ENCODE measurements at places on chromosomes 16 and 17. TPM values are rescaled to one million over a fixed set of nuclear protein-coding genes. Genes with fewer than 3 reads are reported as not detected.

DNA sequence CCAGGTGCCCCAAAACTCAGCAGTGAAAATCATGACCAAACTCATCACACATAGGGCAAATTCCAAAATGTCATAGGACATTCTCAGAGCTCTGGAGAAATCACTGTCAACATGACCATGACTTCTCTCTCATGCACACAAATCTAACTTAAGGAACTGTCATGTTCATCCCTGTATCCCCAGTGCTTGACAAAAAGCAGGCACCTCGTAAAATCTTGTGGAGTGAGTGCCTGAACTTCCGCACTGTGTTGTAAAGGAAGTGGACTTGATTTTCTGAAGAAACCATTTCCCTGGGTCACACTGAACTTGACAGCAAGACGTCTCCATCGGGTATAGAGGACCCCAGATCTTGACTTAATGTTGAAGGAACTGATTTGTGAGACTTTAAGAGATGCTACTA lies 2.8 kb downstream of the KRT37 start:
- H3K27me3 ChIP-seq, result peaks cover 2% of the 10 kb centered on the region
- no peak overlapping the region for H3K4me3 ChIP-seq
- no peaks in the 10 kb centered on the region for H3K36me3 ChIP-seq

GRCh38 chr16:11640987-11641817 lies 27.1 kb upstream of the SNN start:
- H3K27ac ChIP-seq, result peak overlapping the region; percentile 97
- H3K4me1 ChIP-seq, result peaks cover 15% of the 10 kb centered on the region
- no peak overlapping the region for H3K4me3 ChIP-seq
- H3K36me3 ChIP-seq, result no peaks in the 10 kb centered on the region
- peak; percentile 87 for DNase-seq

Gene KCNJ16
- not detected for total RNA-seq

Gene BRIP1
- total RNA-seq, result 4.0 TPM

GRCh38 chr16:81621496-81621895 lies 157.6 kb upstream of the PLCG2 start:
- no peaks in the 10 kb centered on the region for H3K36me3 ChIP-seq
- H3K27me3 ChIP-seq, result no peaks in the 10 kb centered on the region
- H3K4me3 ChIP-seq, result no peak overlapping the region

Gene SPATA32
- total RNA-seq, result not detected

GRCh38 chr17:39164675-39165143 lies 1.3 kb downstream of the ARL5C start:
- DNase-seq, result peak; percentile 94
- H3K27ac ChIP-seq, result no peak overlapping the region
- peaks cover 14% of the 10 kb centered on the region for H3K27me3 ChIP-seq
- peak overlapping the region; percentile 18 for H3K4me3 ChIP-seq
- H3K36me3 ChIP-seq, result no peaks in the 10 kb centered on the region
- no peaks in the 10 kb centered on the region for H3K4me1 ChIP-seq

GRCh38 chr17:50943575-50943933 lies 77.4 kb upstream of the TOB1 start:
- no peak for DNase-seq
- no peak overlapping the region for H3K27ac ChIP-seq
- no peaks in the 10 kb centered on the region for H3K27me3 ChIP-seq
- no peak overlapping the region for H3K4me3 ChIP-seq
- no peaks in the 10 kb centered on the region for H3K36me3 ChIP-seq

All from fibroblast of lung (primary cell).